ENCODE measurements at places on chromosomes 13 and 19.

- no peak for DNase-seq
Observed at GRCh38 chr13:63124863-63125262, 1709.2 kb upstream of the PCDH20 start.

- no peak for DNase-seq
Observed at GRCh38 chr13:30905932-30906383, at the start of gene MEDAG. Gene MEDAG (plus strand): TSS chr13:30906271. CDS start chr13:30906516, 245 bp downstream.

- DNase-seq = no peak
Observed at GRCh38 chr19:6271721-6272410, 7.9 kb downstream of the MLLT1 start.

GRCh38 chr13:67146523-67147130 is 83.5 kb downstream of the PCDH9 start:
- no peak for DNase-seq

DNA sequence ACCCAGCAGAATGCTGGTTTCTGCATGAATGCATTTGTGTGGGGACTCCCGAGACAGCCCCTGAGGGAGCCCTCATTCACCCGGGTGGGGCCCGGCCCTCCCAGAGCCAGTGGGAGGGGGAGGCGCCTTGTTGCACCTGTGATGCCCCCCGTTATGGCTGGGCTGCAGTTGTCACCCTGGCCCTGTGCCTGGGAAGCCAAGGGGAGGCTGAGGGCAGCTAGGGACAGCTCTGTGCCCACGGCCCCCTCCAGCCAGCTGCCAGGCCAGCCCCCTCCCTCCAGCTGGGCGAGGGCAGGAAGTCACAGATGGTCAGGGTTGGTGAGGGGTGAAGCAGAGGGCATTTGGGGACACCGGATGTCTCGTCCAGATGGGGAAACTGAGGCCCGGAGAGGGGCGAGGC is 26.1 kb downstream of the NFIC start:
- DNase-seq = no peak

GRCh38 chr19:31263328-31263727 is 85.9 kb downstream of the TSHZ3 start:
- DNase-seq = no peak

- DNase-seq = no peak
Observed at GRCh38 chr13:24386816-24387708, 77.7 kb downstream of the C1QTNF9 start.

DNA sequence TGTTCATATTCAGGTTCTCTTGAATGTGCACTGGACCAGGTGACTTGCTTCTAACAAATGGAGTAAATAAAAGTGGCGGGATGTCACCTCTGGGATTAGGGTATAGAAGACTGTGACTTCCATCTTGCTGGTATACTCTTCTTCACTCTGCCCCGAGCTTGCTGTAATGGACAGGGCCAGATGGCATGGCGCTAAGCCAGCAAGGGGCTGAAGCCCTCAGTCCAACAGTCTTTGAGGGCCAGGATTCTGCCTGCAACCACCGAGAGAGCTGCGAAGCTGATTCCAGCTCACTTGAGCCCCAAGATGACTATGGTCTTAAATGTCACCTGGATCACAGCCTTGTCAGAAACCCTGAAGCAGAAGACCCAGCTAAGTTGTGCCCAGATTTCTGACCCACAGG is 600.0 kb downstream of the FGF9 start:
- DNase-seq = no peak

DNA sequence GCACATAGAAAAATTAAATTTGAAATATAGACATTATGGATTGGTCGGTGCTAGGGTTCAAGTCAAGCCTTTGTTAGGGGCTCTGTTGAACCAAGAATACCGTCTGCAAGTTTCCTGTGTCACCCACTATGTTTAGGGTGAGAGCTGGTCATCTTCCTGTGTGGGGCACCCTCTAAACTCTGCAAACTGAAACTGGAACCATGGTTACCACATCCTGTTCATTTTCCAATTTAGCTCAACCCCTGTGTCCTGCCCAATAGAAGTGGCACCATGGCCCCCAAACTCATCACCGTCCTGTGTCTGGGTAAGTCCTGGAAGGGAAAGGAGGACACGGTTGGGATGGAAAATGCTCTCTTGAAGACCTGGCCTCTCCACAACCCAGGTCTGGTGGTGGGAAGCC is 29.9 kb downstream of the LAIR2 start:
- peak; percentile 32 for DNase-seq

- peak; percentile 16 for DNase-seq
Observed at GRCh38 chr19:30669329-30670010, 297.3 kb downstream of the ZNF536 start.

DNA sequence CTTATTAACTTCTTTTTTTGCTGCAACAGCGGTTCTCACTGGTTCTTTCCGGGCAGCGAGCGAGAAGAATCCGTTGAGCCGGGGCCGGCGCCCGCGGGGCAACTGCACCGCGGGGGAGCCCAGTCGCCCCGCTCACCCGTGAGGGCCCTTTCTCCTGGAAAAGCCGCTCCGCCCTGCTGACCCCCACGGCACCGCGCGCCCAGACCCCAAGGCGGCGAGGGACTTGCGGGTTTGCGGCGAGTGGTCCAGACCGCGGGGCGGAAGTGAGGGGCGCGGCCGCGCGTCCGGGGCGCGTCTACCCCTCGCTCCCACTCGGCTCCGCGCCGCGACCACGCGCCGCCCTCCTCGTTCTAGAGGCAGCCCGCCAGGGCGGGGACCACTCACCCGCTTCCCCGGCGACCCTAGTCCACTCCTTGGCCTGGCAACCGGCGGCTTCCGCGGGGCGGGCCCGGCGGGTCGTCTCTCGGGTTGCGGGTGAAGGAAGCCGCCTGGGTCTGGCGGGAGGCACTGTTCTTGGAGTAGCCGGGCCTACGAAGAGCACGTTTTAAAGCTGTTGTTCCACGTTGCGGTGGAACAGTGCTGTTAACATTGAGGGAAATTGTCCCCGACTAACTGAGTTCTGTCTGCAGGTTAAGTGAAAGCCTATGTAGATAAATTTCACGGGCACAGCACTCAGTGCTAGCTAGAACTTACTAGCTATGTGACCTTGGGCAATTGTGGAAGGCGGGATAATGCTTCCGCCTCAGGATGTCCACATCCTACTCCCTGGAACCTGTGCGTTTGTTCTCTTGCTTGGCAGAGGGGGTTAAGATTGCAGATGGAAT is at the start of gene NEK3:
TSS of gene NEK3 (minus strand) at position 439 of the 824 bp plus-strand sequence. CDS start 3,406 bp downstream, outside the sequence.
- peak; percentile 47 for DNase-seq

DNA sequence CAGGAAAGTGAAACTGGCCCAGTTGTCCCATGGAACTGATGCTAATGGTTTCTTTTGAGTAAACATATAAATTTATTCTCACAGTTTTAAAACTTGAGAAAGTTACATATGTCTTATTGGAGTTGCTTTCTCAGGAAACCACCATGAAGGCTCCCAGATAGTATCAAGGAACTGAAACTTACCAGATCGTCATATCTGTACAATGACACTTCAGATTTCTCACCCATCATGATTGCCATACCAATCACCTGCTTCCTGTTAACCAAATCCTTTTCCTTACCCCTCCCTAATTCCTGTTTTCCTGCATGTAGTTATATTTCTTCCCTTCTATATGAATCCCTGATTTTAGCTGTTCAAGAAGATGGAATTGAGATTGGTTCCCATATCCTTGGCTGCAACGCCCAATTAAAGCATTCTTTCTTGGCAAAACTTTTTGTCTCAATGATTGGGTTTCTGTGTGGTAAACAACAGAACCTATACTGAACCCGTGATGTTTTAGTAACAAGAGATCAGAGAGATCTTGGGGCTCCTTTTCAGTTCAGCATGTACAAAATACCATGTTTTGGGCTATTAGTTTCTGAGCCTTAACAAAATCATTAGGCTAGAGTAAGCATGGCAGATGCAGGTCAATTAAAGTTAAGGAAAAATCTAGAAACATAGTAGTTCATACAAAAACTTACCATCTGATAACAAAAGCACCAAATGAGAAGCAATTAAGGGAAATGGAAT is 781.3 kb upstream of the MIR17HG start:
- no peak for DNase-seq

GRCh38 chr13:98626298-98626935 is 49.5 kb upstream of the STK24 start:
- DNase-seq = no peak

- peak; percentile 81 for DNase-seq
Observed at GRCh38 chr19:40598121-40598917, 2.9 kb upstream of the LTBP4 start.

GRCh38 chr19:44626048-44626624 is 12.8 kb downstream of the IGSF23 start:
- no peak for DNase-seq

GRCh38 chr19:45020071-45020470 is 18.8 kb upstream of the CLASRP start:
- DNase-seq = no peak

- no peak for DNase-seq
Observed at GRCh38 chr19:7140137-7140536, 70.6 kb downstream of the ZNF557 start.

DNA sequence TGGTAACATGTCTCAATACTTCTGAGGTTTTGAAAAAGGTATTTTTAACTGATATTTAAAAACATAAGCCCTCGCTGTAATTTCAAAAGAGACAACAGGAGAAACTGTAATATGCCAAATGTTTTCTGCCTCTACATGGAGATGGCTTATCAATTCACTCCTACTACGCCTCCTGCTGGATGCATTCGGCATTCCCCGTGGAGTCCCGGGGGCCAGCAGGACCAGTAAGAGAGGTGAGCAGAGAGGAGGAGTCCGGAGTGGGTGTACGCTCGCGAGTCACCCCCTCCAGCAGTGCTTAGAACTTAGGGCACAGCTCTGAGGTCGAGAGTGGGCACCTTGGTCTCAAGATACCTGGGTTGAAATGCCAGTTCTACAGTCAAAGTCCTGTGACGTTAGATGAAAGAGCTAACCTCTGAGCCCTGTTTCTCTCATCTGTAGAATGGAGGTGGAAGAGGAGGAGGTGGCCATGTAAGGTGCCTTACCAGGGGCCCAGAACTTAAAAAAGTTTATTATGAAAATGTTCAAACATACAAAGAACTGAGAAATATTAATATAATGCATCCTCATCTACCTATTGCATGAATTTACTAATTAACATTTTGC is 110.2 kb downstream of the STK24 start:
- DNase-seq = no peak
